NCI-H524 treated with DMSO at 0.1 percent for 48 hours (cell line): ENCODE measurements at places on chromosomes 1 and 21.

GRCh38 chr1:233281711-233282581 lies 13.6 kb downstream of the PCNX2 start:
- DNase-seq, result no peak

DNA sequence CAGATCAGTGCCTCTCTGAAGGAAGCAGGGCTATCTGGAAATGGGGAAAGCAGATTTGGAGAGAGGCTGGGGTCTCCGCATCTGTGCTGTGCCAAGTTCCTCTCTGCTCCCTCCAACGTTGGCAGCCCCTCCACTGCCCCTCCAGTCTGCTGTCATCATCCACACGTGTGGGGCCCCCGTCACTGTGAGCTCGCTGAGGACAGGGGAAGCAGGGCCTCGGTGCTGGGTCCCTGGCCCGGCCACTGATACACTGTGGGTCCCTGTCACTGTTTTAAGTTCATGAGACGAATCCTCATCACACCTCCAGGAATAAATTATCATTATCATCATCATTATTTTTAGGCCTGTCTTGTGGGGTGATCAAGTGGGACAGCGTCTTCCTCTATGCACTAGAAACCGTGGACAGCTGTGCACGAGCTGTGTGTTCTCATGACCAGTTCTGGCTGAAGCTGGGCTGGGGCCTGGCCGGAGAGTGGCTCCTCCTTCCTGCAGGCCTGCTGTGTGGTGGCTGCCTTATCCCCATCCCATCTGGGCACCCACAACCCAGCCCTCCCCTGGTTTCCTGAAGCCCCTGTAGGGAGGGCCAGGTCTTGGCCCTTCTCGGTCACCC lies 52.2 kb downstream of the DMRTB1 start:
- DNase-seq, result no peak

DNA sequence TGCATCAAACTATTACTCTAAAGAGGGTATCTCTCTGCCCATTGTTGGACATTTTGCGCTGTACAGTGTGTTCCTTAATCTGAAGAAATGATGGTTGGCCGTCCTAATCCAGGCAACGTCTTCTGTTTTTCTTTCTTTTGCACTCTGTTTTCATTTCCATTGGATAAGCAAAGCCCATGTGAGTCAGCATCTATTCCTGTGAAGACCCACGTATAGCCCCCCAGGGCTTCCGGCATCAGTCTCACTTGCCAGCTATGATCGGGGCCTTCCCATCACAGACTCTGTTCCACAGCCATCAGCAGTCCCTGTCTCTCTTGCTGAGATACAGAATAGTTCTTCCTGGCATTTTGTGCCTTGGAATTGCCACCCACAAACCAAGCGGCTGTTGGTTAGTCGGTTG lies 29.2 kb upstream of the BRDT start:
- DNase-seq, result no peak

GRCh38 chr1:15848929-15849774 lies 1.6 kb downstream of the SPEN start:
- peak; percentile 81 for DNase-seq

DNA sequence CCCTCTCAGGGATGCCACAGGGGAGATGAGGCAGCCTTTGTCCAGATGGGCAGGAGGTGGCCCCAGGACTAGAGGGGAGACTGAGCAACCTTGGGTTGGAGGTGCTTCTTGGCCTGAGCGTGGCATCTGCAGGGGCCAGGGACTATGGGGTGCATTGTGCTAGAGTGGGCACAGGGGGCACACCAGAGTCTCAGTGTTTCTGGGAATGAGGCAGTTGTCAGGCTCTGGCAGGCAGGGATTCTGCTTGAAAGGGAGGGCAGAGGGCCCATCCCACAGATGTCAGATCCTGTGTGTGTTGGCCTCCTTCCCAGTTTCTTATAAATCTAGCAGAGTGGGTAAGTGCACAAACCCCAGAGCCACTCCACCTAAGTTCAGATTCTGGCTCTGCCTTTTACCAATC lies 13.7 kb downstream of the LGR6 start:
- DNase-seq, result peak; percentile 75

GRCh38 chr1:216750031-216750627 lies 26.9 kb upstream of the ESRRG start:
- no peak for DNase-seq

GRCh38 chr1:235745503-235746136 lies 96.0 kb upstream of the GNG4 start:
- DNase-seq, result no peak

GRCh38 chr1:156751451-156751756 lies at the start of gene HDGF:
Gene HDGF, minus strand, starts transcription at chr1:156751675. Its CDS starts 246 bp downstream, at chr1:156751429.
- DNase-seq, result no peak

- no peak for DNase-seq
Measured at GRCh38 chr1:36721261-36721660, 238.5 kb upstream of the CSF3R start.

GRCh38 chr1:15408890-15409387 lies 749 bp upstream of the EFHD2 start:
- DNase-seq, result no peak

- DNase-seq, result no peak
Measured at GRCh38 chr1:225250432-225250831, 177.4 kb downstream of the LBR start.
